ENCODE measurements at places on chromosomes 6 and 20. TPM values are rescaled to one million over a fixed set of nuclear protein-coding genes. Genes with fewer than 3 reads are reported as not detected.

DSN1 gene
- total RNA-seq: 13.1 TPM

RGS19 gene
- total RNA-seq: 49.0 TPM

C4A gene
- total RNA-seq: 5.3 TPM

CCDC170 gene
- not detected for total RNA-seq

TFAP2D gene
- total RNA-seq: not detected

GMPR gene
- total RNA-seq: 0.58 TPM

PBOV1 gene
- total RNA-seq: not detected

C6orf47 gene
- total RNA-seq: 18.2 TPM

MKKS gene
- total RNA-seq: 6.2 TPM

SLC35D3 gene
- not detected for total RNA-seq

CRISP3 gene
- total RNA-seq: not detected

ADGRG6 gene
- total RNA-seq: 0.37 TPM

ULBP2 gene
- 0.87 TPM for total RNA-seq

SOBP gene
- total RNA-seq: 1.1 TPM

CSTF1 gene
- 47.3 TPM for total RNA-seq

CLDN20 gene
- total RNA-seq: not detected

TRIM10 gene
- not detected for total RNA-seq

PTPRK gene
- total RNA-seq: 17.5 TPM

BPIFB4 gene
- not detected for total RNA-seq

TAF11 gene
- total RNA-seq: 33.4 TPM

CCN2 gene
- total RNA-seq: 0.41 TPM

PRKN gene
- total RNA-seq: not detected

JARID2 gene
- 32.6 TPM for total RNA-seq

PERP gene
- 1.8 TPM for total RNA-seq

C6orf58 gene
- not detected for total RNA-seq

AVP gene
- total RNA-seq: not detected

DPPA5 gene
- total RNA-seq: not detected

GATA5 gene
- not detected for total RNA-seq

THEMIS gene
- total RNA-seq: 7.8 TPM

SMPD2 gene
- total RNA-seq: 12.5 TPM

PPP1R16B gene
- 163 TPM for total RNA-seq
